ENCODE measurements at places on chromosomes 3 and 15.

DNA sequence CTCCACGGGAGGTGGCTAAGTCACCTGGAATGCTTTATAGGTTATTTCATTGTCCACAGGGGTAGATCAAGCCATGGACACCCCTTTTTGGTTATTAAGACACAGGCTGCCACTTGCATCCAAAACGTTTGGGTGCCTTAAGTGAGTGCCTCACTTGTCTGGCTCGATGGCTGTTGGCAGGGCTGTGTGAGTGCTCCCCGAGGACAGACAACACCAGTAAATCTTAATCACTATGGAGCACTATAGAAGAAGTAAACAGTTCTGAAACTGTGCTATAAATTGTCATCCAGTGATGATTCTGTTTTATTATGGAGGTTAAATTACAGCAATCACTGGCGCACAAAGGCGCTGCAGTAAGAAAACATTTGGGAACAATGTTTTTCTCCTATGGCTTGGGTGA is 215.5 kb downstream of the CACNA2D3 start:
- no peak for DNase-seq

GRCh38 chr15:63436872-63437375 is 55.3 kb upstream of the CA12 start:
- DNase-seq = peak; percentile 71

GRCh38 chr3:191328383-191328961 is 722 bp upstream of the CCDC50 start:
- no peak for DNase-seq

DNA sequence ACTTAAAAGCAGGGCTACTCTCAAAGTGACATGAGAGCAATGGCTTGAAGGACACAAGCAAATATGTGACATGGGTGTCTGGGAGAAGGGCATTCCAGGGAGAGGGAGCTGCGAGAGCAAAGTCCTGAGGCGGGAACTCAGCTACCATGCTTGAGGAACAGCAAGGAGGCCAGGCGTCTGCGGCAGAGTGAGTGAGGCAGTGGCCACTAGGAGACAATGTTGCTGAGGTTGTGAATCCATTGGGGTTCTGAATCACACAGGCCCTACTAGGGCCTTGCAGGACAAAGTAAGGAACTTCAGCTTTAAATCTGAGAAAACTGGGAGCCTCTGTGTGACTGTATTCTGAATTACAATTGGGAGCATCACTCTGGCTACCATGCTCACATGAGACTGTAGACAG is 94.1 kb upstream of the PRICKLE2 start:
- DNase-seq = no peak

DNA sequence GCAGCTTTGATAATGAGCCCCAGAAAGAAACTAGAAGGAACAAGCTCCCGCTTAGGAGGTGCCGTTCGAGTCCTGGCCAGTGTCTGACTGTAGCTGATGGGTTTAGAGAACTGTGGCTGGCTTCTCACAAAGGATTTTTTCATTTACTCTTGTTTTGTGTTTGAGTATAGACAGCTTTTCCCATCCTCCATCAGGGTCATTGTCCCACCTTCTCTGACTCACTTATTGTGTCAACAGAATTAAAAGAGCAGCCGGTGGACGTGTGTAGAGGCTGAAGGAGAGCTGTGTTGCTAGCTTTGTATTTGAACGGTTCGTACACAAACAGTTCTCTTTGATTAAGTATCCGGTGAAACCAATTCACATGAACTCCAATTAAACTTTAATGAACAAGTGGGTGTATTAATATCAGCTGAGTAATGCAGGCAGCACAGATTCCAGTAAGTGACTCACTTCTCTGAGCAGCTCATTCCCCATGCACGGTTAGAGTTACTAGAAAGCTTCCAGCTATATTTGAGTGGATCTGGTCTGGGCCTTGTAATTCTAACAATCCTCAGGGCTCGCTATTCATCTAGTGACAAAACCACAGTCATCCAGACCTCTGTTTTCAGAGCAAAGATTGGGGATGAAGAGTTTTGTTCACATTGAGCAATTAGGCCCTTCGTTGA is 141.0 kb downstream of the LPP start:
- no peak for DNase-seq

DNA sequence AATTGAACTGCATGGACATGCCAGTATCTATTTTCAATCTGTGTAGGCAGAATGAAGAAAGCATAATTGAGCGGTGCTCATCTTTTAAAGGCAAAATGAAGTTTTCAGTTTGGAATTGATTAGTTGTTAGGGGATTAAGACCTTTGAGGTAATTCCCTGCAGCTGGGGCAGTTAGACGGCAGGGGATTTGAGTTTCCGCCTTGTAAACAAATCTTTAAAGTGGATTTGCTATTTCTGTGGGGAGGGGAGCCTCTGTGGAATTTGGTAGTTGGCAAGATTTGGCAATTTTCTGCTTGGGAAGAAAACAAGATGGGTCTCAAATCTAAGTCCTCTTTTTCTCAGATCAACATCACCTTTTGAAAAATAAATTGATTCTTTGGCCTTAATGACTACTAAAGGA is 212.5 kb upstream of the CNTN6 start:
- DNase-seq = no peak
